Activated CD4-positive, alpha-beta T cell treated with anti-CD3 and anti-CD28 coated beads, Interleukin-2, amount 50 U/mL, for 1 hour (primary cell): ENCODE measurements at places on chromosomes 4 and X.

- DNase-seq, result no peak
These were observed 9.7 kb upstream of the PYURF start for GRCh38 chr4:88533088-88533790.

DNA sequence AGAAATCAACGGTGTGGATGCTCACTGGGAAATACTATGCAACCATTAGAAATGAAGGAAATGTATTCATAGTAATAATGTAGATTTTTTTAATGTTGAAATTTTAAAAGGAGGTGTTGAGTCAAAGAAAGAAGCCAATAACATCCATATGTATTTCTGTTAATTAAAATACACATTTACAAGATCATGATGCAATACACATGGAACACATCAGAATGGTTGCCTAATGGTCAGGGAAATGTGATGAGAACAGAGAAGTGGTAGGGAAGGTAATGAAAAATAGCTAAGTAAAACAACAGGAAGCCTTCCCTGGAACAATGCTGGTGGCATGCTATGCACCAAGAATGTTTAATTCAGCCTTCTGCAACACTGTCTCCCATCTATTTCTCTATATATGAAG is 18.2 kb downstream of the AREG start:
- no peak for DNase-seq

- no peak for DNase-seq
These were observed 174.7 kb upstream of the GPRIN3 start for GRCh38 chr4:89482251-89482650.

- no peak for DNase-seq
These were observed 13.7 kb downstream of the ADH6 start for GRCh38 chr4:99205153-99205979.

DNA sequence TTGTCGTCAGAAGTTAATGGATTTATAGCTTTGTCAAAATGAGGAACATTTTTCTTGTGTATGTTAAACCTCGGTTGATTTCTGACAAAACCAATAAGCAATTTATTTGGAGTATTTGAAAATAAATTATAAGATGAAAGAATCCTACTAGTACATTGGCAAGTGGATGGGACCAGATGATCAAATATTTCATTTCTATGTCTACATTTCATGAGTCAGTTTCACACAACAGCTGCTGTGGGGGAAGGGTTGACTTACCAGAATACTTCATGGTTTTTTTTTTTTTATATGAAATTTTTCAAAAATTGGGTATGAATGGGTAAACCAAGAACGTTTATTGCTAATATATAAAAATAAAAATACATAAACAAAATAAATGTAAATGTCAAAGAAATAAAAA is 39.4 kb downstream of the RAPGEF2 start:
- DNase-seq, result no peak

DNA sequence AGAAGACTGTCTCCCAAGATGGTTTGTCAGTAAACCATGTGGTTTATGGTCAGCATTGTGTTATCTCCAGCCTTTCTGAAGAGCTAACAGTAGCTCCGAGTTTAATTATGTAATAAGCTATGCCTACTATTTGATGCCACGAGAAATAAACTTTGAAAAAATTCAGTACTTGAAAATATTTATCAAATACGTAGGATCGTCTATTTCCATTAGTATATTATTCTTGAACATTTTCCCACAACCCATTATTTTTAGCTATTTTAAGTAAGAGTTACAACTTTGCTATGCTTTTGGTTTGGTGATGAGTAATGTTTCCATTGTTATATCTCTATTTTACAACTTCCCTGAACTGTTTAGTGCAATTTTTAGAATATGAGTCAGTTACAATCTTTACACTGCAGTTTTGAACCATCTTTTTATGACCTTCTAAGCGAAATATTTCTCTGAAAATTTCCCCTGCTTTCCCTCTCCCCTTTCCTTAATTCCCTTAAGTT is 44.5 kb upstream of the TRIM2 start:
- DNase-seq, result no peak

DNA sequence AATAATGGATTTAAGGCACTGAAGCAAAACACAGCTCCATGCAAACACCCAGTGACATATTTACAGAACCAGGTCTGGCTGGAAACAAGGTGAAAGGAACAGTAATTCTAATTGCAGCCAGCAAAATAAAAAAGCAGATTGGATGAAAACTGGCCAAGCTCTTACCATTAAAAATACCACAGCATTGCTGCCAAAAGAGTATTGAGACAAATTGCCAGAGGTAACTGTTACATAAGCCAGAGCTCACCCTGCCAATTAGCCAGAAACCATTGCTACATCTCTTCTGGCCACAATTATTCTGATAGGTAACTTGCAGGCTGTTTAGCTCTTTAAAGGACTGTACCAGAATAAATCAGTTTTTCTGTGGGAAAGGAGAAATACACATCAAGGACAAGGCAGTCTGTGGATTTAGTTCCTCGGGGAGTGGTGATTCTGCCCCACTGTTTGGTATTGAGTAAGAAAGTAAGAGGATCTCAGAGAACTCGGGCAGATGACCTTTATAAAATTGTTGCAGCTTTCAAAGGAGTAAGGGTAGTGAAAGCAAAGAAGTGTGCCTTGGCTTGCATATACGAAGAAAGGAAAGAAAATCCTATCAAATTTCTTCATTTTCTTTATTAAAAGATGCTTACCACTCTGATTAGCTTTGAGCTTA is 369.5 kb downstream of the PPP3CA start:
- no peak for DNase-seq

- no peak for DNase-seq
These were observed 2.8 kb downstream of the ABLIM2 start for GRCh38 chr4:8155660-8156421.

- no peak for DNase-seq
These were observed 1668.1 kb upstream of the AGA start for GRCh38 chr4:179110356-179110755.

DNA sequence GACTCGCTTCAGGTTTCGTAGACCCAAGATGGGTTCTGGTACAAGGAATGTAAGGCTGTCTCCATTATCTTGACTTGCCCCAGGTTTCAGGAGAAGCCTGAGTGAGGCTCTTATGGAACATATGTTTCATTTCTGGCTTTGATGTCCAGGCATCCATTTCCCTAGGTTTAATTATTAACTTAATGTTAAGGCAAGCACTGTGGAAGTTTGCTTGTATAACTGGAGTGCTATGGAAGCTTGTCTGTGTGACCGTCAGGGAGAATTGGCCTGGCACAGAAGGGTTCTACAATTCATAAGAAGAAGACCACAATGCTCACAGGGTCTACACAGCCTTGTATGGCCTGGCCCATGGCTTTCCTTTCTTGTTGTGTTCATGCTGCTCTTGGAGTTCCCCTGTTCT is 47.2 kb upstream of the PPP1R2C start:
- DNase-seq, result no peak

- no peak for DNase-seq
These were observed 28.5 kb upstream of the SEPTIN6 start for GRCh38 chrX:119721487-119721886.

DNA sequence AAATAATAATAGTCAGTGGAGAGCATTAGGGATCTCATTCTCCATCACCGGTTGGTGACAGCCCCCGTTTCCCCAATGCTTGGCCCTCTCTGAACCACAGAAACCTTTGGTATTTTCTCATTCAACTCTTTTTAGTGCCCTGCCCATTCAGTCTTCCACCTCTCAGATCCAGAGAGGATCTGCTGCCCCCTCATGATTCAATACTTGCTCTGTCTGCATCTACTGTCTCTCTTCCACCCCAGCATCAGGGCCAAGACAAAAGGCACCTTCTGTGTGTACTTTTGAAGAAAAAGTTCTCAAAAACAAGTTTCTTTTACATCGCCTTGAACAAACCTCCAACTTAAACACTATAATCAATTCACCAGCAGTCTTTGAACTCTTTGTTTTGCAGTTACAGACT is 19.3 kb downstream of the CLTRN start:
- DNase-seq, result no peak

DNA sequence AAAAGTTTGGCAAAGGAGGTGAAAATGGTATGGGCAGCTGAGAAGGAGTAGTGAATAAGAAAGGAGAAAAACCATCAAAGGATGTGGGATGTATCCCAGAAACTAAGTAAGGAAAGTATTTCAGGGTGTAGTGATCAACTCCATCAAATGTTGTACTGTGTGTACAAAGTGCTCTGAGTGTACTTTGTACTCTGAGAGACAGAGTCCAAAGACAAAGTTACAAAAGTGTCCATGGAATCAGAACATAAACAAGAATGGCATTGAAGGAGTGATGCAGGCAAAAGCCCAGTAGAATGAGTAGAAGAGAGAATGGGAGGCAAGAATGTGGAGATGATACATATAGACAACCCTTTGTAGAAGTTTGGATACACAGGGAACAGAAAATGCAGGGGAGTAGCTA is 12.3 kb upstream of the PGRMC1 start:
- DNase-seq, result no peak

- no peak for DNase-seq
These were observed 2.2 kb downstream of the MXD4 start for GRCh38 chr4:2259541-2260343.

DNA sequence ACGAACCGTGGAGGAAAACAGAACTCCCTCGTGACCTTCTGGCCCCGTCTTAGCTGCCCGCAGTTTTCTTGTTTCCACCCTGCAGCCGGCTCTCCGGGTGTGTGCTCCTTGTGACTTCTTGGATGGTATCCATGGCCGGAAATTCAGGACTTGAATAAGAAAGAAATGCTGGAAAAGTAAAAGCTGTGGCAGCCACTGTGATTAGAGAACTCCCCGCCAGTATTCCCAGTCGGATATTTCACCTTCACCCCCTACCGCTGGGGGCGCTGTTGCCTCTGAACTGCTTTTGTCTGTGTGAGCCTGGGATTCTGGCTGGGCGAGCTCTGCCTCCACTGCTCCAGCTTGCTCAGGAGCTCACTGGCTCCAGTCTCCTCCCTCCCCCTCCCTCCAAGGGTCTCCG is 41.5 kb upstream of the CYP4V2 start:
- no peak for DNase-seq

DNA sequence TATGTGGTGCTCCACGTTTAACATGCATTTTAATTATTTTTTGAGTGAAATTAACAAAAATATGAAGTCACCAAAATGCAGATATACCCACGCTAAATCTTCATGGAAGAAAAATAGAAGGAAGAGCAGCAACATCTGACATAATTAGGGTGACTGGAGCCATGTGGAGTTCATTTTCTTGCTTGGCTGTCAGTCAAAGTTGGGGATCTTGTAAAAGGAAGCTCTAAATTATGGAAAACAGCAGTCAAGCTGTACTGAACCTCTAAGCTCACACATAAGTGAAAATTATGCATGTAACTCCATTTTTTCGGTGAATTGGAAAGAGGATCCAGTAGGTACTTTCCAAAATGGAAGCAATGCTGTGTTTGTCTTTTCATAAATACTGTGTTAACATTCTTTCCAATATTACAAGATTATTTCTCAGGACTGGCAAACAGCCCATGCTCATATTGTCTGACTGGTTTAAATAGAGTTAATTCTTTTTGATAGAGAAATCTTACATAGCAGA is 9.7 kb upstream of the PDGFC start:
- no peak for DNase-seq

DNA sequence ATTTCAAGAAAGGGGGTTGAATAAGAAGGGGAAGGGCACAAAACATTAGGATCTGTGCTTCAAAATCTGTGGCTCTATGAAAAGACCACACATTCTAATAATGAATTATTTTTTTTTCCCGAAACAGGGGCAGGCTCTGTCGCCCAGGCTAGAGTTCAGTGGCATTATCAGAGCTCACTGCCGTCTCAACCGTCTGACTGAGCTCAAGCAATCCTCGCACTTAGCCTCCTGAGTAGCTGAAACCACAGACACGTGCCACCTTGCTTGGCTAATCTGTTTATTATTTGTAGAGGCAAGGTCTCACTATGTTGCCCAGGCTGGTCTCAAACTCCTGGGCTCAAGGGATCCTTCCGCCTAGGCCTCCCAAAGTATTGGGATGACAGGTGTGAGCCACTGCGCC is 33.4 kb downstream of the ACSL1 start:
- no peak for DNase-seq

- DNase-seq, result no peak
These were observed 154.0 kb downstream of the EVC2 start for GRCh38 chr4:5554376-5554775.

GRCh38 chrX:42770566-42770965 is 7.4 kb downstream of the PPP1R2C start:
- DNase-seq, result no peak

DNA sequence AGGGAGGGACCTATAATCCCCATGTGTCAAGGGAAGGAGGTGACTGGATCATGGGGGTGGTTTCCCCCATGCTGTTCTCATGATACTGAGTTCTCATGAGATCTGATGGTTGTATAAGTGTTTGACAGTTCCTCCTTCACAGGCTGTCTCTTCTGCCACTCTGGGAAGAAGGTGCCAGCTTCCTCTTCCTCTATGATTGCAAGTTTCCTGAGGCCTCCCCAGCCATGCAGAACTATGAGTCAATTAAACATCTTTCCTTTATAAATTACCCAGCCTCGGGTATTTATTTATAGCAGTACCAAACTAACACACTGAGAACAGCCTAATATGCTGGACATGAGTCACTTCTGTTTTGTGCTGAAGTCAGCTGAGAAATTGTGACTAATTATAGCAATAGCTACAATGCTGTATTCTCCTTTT is 656.9 kb upstream of the CPEB2 start:
- DNase-seq, result no peak

DNA sequence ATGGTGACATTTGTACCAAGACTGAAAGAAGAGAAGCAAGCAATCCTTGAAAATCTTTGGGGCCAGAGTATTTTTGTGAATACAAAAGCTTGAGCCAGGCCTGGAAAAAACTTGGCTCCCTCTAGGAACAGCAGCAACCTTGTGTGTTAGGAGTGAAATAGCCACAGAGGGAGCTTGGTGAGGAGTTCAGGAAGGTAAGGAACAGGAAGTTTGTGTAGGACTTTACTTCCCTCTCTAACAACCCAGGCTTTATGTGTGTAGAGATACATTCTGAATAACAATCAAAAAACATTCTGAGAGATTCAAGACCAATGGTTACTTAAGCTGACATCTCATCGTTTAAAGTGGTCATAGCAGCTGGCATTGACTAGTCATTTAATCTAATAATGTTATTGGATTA is 668.5 kb downstream of the PCDH18 start:
- no peak for DNase-seq

- DNase-seq, result no peak
These were observed 473.0 kb downstream of the FAT4 start for GRCh38 chr4:125787707-125788106.

DNA sequence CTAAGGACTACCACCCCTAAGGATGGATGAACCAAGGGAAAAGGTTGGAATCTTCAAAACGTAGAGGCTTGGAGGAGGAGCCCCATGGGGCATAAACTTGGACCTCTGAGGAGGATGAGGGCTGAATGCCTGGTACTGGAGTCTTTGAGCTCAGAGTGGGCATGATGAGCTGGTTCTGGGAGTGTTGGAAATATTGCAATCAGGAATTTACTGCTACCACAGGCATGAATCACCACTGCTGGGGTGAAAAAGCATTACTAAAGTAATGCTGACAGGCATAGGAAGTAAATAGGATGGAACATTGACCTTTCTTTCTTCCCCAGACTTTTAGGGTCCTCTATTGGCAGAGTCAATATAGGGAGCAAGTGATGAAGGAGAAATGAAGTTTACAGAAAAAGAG is 105.8 kb upstream of the RPS6KA3 start:
- no peak for DNase-seq

- DNase-seq, result no peak
These were observed 380.6 kb downstream of the INPP4B start for GRCh38 chr4:142465526-142465925.
